ENCODE measurements at places on chromosomes 1 and 21. TPM values are rescaled to one million over a fixed set of nuclear protein-coding genes. Genes with fewer than 3 reads are reported as not detected.

AGTRAP gene
- total RNA-seq: 193 TPM

ALDH4A1 gene
- 81.0 TPM for total RNA-seq

C21orf91 gene
- 7.9 TPM for total RNA-seq

FALEC gene
- total RNA-seq: not detected

TSPAN2 gene
- 0.78 TPM for total RNA-seq

DFFB gene
- total RNA-seq: 5.6 TPM

OR10J1 gene
- not detected for total RNA-seq

SLC44A5 gene
- 2.0 TPM for total RNA-seq

EFNA3 gene
- total RNA-seq: 3.2 TPM

ADAM30 gene
- total RNA-seq: not detected

FMOD gene
- total RNA-seq: 0.42 TPM

ILDR2 gene
- not detected for total RNA-seq

All from hair follicular keratinocyte (primary cell).